ENCODE measurements at places on chromosomes 3 and 15. TPM values are rescaled to one million over a fixed set of nuclear protein-coding genes. Genes with fewer than 3 reads are reported as not detected.

Gene PTPN9
- total RNA-seq, result 36.4 TPM

Gene EMC7
- 149 TPM for total RNA-seq

Gene SLC24A5
- not detected for total RNA-seq

Gene TRPM1
- total RNA-seq, result not detected

Gene HHLA2
- total RNA-seq, result 0.08 TPM

Gene OR4M2
- total RNA-seq, result not detected

All from A549 treated with GW870086 at 1 μM for 4 hours (cell line).